Stimulated activated CD8-positive, alpha-beta memory T cell treated with anti-CD3 and anti-CD28 coated beads, Interleukin-7, amount 100 ng/mL, for 48 hours (primary cell): ENCODE measurements at places on chromosomes 2 and 18.

DNA sequence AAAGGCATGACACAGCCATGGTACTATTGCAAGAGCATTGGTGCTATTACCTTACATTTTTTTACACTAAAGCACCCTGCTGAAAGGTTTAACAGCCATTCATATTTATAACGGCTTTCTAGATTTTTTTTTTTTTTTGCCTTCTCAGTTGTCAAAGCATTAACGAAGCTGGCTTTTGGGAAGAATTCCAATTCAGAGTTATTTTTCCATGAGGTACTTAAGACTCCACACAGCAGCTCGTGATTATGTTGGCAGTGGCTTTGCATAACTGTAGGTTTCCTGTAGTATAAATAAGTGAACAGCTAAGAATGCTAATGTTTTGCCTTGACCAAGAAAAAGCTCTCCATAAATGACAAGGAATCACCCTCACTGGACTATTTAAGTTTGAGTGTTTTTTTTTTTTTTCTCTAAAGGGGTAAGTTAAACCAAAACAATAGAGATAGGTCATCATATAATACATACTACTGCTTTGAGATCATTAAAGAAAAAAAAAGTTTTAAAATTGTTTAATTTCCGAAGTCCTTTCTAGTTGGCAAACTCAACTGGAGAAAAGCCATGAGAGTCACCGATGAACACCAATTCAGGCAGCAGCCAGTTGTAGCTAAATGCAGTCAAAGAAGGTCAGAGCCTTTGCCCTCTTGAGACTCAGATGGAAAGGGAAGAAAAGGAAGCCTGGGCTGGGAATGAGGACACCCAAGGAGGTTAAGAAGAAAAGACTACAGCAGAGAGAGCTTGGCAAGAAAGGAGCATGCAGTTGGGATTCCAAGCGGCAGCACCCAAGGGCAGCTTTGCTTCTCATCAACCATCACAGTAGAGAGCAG, 187.4 kb upstream of the NCKAP5 start:
- no peak for DNase-seq

GRCh38 chr2:24957221-24957620, 14.5 kb downstream of the DNAJC27 start:
- DNase-seq, result no peak

DNA sequence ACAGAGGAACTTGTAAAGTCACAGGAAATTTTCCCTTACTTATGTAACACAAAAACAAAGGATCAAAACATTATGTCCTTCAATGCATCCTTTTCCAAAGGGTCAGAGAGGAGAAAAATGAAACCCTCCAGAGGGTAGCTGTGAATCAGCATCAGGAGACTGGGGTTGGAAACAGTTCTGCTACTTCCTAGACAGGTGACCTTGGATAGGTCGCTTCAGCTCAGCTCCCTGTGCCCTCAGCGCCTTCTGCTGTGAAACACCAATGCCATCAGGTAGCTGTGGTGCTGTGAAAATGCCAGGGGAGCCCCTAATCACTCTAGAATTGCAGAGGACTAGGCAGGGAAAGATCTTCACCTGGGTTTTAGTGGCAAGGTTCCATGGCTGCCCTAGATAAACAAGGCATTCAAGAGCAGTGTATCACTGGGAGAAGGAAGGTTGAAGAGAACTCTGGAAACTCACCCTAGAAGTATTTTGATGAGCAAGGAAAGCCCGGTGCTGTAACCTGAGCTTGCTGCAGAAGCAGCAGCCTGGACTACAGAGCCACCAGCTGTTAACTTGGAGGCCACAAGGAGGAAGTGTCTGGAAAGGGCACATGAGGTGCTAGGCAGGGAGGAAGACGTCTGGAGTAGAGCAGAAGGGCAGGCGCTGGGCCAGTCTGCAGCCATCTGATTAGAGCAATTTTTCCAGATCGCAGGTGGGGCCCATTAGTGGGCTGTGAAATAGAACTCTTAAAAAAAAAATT, 100.7 kb upstream of the MCFD2 start:
- DNase-seq, result no peak

- DNase-seq, result no peak
These were observed 3.1 kb upstream of the HES6 start for GRCh38 chr2:238242731-238243495.

- DNase-seq, result no peak
These were observed 15.4 kb downstream of the HJURP start for GRCh38 chr2:233838726-233839446.

DNA sequence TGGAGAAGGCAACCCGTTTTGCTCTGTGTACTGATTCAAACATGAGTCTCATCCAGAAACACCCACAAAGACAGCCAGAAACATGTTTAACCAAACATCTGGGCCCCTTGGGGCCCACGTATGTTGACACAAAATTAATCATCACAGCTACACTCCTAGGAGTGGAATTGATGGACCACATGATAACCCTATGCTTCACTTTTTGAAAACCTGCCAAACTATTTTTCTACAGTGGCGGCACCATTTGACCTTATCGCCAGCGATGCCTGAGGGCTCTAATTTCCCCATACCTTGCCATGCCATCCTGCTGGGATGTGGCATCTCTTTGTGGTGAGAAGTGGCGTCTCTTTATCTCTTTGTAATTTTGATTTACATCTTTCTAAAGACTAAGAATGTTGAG, 38.5 kb downstream of the PSMG2 start:
- no peak for DNase-seq

- no peak for DNase-seq
These were observed 42.2 kb downstream of the MERTK start for GRCh38 chr2:111940333-111941196.

- no peak for DNase-seq
These were observed 128.6 kb upstream of the NYAP2 start for GRCh38 chr2:225270861-225271260.

- DNase-seq, result no peak
These were observed 40.4 kb downstream of the C1QL2 start for GRCh38 chr2:119117891-119118882.

- DNase-seq, result no peak
These were observed 38.2 kb downstream of the ACVR1 start for GRCh38 chr2:157837851-157838441.

GRCh38 chr2:193371200-193371599, 1176.5 kb upstream of the TMEFF2 start:
- DNase-seq, result no peak

- DNase-seq, result no peak
These were observed 49.6 kb downstream of the ARHGAP25 start for GRCh38 chr2:68784188-68784587.

DNA sequence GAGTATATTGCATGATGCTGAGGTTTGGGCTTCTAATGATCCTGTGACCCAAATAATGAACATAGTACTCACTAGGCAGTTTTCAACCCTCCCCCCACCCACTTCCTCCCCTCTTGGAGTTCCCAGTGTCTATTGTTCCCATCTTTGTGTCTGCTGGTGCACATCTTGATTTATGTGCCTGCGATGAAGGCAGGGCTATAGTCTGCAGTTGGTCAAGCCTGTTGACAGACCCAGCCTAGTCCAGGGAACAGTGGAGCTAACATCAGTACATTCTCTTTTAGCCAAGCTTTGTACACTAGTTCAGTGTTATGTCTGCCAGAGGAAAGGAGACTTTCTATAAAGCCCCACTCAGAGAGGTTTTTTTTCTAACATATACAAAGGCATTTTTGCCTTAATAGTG, 287.6 kb downstream of the CPS1 start:
- DNase-seq, result no peak

DNA sequence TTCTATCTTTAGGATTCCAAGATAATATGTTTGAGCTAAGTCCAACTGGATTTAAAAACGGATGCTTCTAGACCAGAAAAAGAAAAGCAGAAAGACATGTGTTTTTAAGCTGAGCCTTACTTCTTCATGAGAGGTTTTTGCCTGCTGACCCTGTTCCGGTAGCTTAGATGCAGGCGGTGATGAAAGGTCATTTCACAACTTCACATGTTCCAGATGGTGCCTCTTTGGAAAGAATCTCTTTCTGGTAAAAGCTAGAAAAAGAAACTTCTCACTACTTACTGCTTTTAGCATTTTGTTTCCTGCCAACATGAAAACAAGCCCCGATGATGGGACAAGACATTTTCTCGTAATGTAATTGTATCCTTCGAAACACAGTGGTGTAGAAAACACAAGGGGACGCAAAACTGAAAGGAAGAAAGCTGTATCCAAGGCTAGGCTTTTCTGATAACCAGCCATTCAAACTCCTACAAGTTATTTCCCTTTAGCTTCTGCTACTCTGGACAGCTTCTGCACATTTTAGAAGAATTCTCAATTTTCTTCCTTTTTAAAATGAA, 407.3 kb upstream of the LYPD1 start:
- no peak for DNase-seq
